ENCODE measurements at places on chromosomes 3 and 15.

GRCh38 chr3:73294537-73294936, 233.1 kb downstream of the EBLN2 start:
- no peak for DNase-seq

DNA sequence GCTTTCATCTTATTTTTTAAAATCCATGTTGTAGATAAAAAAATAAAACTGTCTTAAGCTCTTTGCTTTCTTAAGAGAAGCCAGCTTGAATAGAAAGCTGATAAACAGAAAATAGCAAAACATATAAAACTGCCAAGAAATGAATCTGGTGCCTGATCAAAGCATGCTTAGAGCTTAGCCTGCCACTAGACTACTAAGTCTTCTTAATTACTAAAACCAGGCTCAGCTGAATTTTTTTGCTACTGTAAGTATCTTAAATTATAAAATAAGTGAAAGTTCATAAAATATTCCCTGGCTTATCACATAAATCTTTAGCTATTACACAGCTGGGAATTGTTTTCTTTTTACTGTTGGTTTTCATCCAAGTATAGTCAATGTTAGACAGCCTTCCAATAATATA, 803.9 kb downstream of the DIPK2A start:
- no peak for DNase-seq

DNA sequence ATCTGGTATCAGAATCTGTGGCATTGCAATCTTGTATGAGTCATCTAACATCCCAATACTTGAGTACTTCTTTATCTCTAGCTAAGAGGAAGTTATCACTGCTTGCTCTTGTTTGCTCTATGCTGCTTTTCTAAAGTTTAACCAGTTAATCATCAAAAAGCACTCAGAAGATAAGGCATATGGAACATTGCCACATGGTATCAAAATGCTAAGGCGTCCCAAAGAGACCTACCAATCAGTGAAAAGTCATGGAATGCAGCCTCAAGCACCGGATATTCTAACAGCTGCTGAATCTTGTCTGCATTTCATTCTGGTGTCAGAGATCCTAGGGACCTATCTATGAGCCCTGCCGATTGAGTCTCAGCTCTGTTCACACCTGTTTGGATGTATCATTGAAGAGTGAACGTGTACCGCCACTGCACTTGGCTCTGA, 192.8 kb downstream of the ARPP21 start:
- DNase-seq, result no peak

DNA sequence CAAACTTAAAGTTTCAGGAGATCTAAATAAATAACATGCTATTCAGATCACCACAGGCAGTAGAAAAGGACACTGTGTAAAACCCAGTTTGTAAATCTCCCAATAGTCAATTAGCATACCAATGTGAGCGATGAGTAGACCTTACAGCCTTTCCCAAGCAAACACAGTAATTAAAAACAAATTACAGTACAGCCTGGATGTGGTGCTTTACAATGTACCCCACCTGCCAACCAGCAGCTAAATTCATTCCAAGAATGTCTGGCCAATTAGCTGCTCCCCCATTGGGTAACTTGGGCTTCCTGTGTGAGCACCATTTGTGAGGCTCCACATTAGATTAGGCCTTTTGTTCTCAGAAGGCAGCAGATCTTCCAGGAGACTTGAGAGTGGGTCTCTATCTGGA, 635.0 kb downstream of the TBL1XR1 start:
- DNase-seq, result no peak

- DNase-seq, result no peak
Observed at GRCh38 chr3:123768480-123769355, 115.4 kb downstream of the MYLK start.

DNA sequence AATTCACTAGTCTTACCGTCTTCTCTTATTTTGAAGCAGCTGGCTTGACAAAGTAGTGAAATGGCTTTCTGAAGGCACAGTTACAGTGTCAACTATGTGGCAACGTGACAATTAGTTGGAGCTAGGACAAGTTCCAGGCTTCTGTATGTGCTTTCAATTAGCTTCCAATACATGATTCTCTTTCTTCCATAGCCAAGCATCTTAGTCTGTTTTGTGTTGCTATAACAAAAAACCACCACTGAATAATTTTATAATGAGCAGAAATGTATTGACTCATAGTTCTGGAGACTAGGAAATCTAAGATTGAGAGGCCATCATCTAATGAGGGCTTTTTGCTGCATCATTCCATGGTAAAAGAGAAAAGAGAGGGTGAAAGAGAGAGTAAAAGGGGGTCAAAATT, 365.1 kb upstream of the PLSCR5 start:
- DNase-seq, result no peak

GRCh38 chr15:67025719-67026609, 39.4 kb upstream of the SMAD3 start:
- DNase-seq, result no peak

DNA sequence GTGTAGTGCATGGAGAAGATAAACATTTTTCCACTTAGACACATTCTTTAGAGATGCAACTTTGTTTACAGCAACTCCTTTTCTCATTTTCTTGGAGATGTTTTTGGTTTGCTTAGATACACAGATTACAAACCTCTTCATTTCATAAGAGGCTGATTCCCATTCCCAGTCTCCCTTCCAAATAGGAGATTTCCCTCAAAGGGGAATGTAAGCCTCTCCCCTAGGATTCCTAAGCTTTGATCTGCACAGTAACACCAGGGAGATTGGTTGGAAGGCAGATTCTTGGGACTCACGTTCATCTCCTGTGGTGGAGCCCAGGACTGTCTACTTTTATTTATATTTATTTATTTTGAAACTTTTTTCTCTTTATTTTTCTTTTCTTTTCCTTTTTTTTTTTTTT, 63.2 kb downstream of the MCTP2 start:
- DNase-seq, result no peak

- DNase-seq, result no peak
Observed at GRCh38 chr3:9698293-9698692, 5.3 kb upstream of the CPNE9 start.

DNA sequence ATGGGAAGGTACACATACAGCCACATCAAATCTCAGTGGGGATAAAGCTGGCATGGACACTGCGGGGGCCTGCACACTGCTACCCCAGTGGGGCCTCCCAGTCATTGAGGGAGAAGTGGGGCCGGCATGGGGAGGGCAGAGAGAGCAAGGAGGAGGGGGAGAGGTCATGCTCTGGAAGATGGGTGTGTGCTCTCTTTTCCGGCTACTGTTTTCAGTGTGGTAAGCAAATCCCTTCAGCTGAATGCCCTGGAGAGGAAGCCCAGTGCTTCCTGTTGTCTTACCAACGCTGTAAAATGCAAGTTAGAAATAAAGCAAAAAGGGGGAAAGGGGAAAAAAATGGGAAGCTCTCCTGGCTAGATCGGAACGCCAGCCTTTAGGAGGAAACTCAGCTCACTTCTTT, 30.8 kb downstream of the NRROS start:
- no peak for DNase-seq

- DNase-seq, result no peak
Observed at GRCh38 chr15:70132139-70132538, 34.4 kb upstream of the TLE3 start.

GRCh38 chr15:34065941-34066340, 26.9 kb upstream of the AVEN start:
- DNase-seq, result no peak

- no peak for DNase-seq
Observed at GRCh38 chr3:373193-373779, 176.7 kb downstream of the CHL1 start.

DNA sequence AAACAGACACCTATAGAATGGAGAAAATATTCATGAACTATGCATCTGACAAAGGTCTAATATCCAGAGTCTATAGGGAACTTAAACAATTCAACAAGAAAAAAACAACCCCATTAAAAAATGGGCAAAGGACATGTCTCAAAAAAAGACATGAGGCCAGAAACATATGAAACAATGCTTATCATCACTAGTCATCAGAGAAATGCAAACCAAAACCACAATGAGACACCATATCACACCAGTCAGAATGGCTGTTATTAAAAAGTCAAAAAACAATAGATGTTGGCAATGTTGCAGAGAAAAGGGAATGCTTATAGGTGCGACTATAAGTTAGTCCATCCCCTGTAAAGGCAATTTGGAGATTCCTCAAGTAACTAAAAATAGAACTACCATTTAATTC, 11.4 kb upstream of the HDGFL3 start:
- DNase-seq, result no peak

DNA sequence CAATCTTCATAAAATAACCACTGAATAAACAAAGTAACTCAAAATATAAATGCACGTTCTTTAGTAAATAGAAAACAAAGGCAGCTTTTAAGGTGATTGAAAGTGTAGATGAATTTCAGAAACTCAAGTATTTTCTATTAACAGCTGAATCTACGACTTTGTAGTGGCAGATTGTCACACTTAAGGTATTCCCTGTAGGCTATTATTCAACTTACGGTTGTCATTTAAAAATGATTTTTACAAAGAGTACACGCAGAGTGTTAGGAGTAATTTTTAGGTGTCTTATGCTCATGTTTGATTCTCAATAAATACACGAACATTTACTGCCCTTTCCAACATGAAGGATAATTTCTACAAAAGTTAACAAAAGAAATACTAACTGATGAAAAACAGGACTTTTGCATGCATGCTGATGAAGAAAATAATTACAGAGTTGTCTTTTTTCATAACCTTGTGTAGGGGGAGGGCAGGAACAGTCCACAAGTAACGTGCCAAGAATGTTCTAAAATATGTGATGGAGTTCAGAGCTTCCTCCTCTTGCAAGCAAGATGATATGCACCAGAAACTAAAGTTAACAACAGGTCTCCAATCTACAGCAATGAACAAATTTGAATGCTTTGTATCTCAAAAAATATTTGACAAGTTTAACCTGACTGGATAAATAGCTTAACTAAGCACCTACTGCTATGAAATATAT, 16.7 kb downstream of the DCBLD2 start:
- no peak for DNase-seq
